ENCODE measurements at places on chromosomes 7 and 10.

- no peak for DNase-seq
Measured at GRCh38 chr10:119149729-119150128, 15.8 kb downstream of the SFXN4 start.

DNA sequence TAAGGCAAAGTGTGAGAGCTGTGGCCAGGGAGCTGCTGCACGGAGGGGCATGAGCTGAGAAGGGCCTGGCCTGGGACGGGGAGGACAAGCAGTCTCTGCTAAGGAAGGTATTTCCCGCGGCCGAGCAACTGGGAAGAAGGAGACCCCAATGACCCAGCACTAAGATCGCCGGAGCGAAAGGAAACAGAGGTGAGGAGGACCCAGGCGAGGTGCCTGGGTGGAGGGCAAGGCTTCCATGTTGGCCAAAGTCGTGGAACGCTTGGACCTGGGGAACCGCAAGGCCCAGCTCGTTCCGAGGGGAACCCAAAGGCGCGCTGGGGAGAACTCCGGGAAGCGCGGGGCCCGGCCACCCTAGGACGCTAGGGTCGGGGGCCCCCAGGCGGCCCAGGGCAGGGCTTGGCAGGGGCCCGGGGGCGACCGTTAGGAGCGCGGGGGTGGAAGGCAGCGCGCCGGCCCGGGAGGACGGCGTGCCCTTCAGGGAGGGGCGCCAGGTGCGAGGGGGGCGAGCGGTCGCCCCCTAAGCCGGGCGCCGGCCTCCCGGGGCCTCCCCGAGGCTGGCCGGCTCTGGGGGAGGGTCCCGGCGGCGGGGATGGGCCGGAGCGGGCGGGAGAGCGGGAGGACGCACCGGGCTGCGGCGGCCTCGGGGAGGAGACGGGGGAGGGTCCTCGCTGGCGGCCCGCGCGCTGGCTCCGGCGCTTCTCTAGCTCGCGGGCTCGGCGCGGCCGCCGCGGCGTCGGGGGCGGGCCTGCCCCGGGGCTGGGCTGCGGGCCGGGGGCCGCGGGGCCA, 545 bp downstream of the GIGYF1 start:
- no peak for DNase-seq

- no peak for DNase-seq
Measured at GRCh38 chr7:151195616-151196450, 8.8 kb upstream of the ASB10 start.

DNA sequence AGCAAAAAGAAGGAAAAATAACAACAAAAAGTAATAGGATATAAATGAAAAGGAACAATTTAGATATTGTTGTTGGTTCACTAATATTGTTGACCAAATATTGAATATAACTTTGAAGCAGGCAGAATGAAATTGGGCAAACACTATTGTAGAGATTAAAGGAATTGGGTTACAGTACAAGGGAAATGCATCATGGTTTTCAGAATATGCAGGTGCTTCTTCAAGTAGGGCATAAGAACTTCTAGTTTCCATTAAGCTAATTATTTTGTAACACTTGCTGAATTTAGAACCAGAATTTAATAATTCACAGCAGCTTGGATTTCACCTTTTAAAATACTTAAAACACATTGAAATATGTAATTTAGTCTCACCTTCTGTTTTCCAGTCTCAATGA, 36.5 kb downstream of the RPA3 start:
- no peak for DNase-seq

DNA sequence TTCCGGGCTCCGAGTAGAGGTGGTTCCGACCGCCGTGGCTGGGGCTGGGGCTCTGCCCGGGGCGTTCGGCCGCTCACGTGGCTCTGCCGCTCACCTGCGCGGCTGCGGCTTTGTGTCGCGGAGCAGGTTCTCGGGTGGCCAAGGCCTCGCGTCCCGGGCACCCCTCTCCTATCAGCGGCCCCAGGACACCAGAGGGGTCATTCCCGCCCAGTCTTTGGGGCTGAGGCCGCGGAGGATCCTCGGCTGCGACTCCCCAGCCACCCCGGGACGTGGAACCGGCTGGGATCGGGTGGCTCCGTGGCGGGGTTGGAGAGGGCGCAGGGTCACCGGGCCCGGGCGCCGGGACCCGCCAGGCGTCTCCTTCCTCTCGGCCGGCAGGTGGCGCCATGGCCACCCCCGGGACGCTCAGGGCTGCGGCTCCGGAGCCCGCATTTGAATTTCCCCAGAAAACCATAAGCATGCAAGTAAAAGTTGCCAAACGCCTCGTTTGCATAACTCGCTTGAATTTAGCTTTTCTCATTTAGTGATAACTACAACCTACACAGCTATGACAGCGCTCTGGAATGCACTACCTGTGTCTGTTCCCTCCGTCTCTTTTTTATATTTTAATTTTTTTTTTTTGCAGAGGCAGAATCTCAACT, 1.2 kb downstream of the COL26A1 start:
- peak; percentile 62 for DNase-seq

GRCh38 chr10:21171197-21171935, 274.3 kb upstream of the NEBL start:
- no peak for DNase-seq

DNA sequence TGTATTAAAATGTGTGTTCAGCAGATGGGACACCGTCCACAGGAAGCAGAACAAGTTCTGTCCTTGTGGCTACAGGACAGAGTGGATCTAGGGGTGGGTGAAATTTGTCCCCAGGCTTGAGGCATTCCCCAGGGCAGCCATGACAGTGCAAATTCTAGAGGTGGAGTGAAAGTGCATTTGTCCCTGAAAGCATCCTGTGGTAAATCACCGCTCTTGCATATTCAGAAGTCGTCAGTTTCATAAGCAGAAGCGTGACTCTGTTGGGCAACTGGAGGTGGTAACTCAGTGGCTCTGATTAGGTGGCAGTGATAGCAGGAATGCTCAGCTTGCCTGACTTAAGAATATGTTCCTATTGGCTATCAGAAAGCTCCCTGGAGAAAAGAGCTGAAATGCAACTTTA, 96.6 kb downstream of the SNX10 start:
- no peak for DNase-seq

GRCh38 chr10:75011221-75011620, 100.2 kb upstream of the SAMD8 start:
- no peak for DNase-seq

GRCh38 chr7:2524808-2525657, 5.5 kb downstream of the LFNG start:
- no peak for DNase-seq

GRCh38 chr7:7512861-7513597, 22.6 kb downstream of the COL28A1 start:
- DNase-seq: no peak

DNA sequence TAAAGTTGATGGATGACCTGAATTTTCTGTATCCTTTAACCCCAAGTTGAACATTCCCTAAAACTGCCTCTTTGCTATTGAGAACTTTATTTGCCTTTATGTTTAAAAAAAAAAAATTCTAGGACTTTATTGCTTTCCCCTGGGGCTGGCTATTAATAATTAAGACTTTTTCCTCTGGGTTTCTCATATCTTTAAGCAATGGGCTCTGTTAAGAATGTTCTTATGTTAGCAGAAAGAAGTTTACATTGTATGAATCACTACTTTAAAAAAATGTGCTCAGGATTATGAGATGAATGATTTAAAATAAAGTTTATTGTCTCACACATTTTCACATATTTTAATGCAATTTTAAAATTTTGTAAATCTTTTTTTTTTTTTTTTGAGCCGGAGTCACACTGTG, 19.5 kb downstream of the TAX1BP1 start:
- no peak for DNase-seq

- no peak for DNase-seq
Measured at GRCh38 chr10:107800061-107800460, 635.6 kb upstream of the SORCS1 start.

DNA sequence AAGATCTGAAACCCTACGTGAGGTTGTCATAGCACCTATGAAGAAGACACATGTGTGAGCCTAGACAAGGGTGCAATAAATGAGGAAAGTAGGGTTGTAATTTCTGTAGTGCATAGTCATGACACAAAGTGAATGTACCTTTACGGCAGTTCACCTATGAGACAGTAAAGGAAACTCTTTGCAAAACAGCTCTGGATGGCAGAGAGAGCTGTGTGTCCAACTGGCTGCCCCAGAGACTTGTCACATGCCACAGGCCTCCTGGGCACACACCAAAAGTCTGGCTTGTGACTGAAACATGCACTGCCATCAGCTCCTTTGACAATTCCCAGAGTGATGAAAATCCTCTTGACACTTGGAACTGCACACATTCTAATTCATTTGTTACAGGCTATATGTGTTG, 90.7 kb upstream of the NAMPT start:
- DNase-seq: no peak

DNA sequence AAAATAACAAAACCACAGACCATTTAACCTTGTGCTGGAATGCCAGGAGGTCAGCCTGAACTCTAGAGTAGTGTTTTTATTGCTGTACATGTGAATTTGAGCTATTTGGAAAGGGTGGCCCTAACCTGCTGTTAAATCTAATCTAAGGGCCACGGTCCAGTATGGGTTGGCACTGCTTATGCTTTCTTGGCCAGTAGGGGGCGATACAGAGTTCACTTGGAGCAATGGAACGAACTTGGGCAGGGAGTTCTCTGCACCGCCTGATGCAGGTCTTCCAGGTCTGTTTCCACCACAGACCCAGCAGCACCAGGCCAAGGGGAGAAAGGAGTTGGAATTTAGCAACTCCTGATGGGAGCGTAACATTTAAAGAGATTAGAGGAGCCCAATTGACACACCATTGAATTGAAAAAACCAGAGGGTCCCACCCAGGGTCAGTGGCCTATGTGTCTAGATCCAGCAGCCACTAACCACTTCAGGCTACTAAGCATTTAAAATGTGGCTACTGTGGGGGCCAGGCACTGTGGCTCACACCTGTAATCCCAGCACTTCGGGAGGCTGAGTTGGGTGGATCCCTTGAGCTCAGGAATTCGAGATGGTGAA, 75.7 kb upstream of the EFCAB10 start:
- peak; percentile 28 for DNase-seq

DNA sequence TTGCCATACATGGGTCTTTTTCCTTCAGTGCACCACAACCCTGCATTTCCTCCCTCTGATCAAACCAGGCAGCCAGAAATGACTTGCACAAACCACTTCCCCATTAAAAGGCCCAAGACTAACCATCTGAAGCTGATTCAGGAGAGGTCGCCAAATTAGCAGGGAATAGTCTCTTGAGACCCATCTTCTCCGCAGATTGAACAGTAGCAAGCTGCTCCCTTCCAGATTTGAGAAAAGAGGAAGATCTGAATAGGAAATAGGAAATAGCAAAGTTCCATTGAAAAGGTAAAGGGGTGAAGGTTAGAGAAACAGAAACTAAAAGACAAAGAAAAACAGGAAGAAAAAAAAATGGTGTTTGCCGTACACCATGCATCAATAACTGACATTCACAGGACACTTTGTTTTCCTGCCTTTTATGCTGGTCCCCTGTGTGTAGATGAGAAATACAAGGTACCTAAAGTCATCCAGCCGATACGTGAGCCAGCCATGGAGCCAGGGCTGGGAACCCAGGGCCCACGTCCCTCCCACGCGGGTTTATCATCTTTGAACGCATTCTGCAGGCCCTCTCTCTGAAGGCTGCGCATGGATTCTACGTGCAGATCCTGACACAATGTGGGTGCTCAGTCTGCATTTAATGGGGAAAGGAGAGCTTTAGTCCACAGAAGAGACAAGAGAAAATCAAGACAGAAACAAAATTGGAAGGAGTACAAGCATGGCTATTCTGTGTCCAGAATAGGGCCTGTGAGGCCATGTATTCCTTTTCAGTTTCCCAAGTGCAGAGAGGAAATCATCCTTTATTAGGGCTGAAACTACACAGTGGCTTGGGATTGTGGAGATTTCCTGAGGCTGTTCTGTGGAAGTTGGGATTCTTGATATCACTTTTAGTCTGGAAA, 268.4 kb upstream of the NPVF start:
- no peak for DNase-seq

GRCh38 chr7:41033500-41033899, 669.4 kb downstream of the INHBA start:
- no peak for DNase-seq

GRCh38 chr7:619368-619840, 99.8 kb upstream of the PDGFA start:
- DNase-seq: no peak

DNA sequence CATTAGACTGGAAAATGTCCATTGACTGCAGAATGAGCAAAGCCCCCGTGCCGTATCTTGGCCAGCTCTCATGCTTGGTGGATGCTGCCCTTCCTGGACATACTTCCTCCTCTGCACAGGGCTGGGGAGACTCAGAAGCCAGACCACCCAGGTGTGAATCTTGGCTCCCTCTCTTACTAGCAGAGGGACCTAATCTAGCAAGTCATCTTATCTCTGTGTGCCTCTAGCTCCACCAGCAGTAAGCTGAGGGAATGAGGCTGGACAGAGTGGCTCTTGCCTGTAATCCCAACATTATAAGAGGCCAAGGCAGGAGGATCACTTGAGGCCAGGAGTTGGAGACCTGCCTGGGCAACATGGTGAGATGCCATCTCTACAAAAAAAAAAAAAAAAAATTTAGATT, 173.8 kb upstream of the GHITM start:
- no peak for DNase-seq

- no peak for DNase-seq
Measured at GRCh38 chr10:106992055-106992454, 172.5 kb downstream of the SORCS1 start.

GRCh38 chr7:26153241-26153822, 1.3 kb downstream of the NFE2L3 start:
- no peak for DNase-seq

- no peak for DNase-seq
Measured at GRCh38 chr7:74025146-74025545, 2.8 kb upstream of the ELN start.

GRCh38 chr10:11225935-11226334, 208.3 kb downstream of the CELF2 start:
- DNase-seq: no peak

DNA sequence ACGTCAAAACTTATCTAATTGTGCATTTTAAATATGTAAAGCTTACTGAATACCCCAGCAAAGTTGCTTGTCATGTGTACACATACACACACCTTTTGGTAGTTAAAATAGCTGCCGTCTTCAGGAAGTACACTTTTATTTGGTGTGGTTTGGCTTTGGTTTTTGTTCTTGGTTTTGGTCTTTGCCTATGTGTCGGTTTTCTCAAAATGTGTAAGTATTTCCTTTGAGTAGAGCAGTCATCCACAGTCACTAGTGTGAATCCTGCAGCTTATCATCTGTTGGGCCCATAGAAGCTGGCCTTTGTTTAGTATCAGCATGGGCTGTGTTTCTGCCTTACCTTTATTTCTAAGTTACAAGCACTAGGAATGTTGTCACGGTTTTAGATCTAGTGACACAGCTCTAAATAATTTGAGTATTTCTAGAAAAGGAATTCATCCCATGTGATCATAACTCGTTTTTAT, 35.3 kb downstream of the NET1 start:
- no peak for DNase-seq

DNA sequence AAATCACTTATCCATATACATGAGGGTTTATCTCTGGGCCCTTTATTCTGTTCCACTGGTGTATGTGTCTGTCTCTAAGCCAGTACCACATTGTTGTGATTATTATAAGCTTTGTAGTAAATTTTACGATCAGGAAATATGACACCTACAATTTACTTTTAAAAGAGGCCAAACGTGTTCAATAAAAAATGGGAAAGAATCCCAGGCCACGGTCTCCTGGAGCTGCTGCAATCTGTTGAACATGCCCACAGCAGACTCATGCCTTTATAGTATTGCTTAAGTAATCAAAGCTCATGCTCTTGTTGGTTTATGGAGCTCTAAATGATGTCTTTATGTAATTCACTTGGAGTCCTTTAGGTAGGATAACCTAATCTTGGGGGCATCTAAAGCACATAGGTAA, 273.0 kb downstream of the ZMYND11 start:
- no peak for DNase-seq
